ENCODE measurements at places on chromosomes 11 and 22.

GRCh38 chr22:28095316-28096095 lies 176.4 kb upstream of the PITPNB start:
- H3K27ac ChIP-seq, result no peak overlapping the region
- peaks cover 17% of the 10 kb centered on the region for H3K4me1 ChIP-seq
- no peak for DNase-seq
- H3K27me3 ChIP-seq, result no peaks in the 10 kb centered on the region
- no peak overlapping the region for H3K4me3 ChIP-seq

- H3K4me1 ChIP-seq, result no peaks in the 10 kb centered on the region
- H3K27me3 ChIP-seq, result no peaks in the 10 kb centered on the region
- H3K4me3 ChIP-seq, result no peak overlapping the region
- no peaks in the 10 kb centered on the region for H3K36me3 ChIP-seq
- no peak overlapping the region for H3K27ac ChIP-seq
- no peak for DNase-seq
These were observed 57.1 kb upstream of the PSMA1 start for GRCh38 chr11:14577292-14577691.

GRCh38 chr11:113193016-113193415 lies 121.4 kb upstream of the TTC12 start:
- no peak overlapping the region for H3K27ac ChIP-seq
- peaks cover 10% of the 10 kb centered on the region for H3K4me1 ChIP-seq
- DNase-seq, result no peak
- H3K36me3 ChIP-seq, result no peaks in the 10 kb centered on the region
- H3K4me3 ChIP-seq, result no peak overlapping the region
- H3K27me3 ChIP-seq, result no peaks in the 10 kb centered on the region

DNA sequence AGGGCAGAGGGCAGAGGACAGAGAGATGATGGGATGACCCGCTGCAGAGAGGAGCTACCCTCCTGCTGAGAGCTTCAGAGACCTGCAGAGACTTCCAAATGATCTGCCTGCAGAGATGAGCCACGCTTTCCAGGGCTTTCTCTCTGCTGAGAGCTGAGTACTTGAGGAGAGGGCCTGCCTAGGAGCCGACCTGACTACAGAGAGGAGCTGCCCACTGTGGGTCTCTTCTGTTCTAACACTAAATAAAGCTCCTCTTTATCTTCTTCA lies 45.9 kb upstream of the SC5D start:
- H3K4me3 ChIP-seq, result no peak overlapping the region
- no peaks in the 10 kb centered on the region for H3K36me3 ChIP-seq
- DNase-seq, result no peak
- no peaks in the 10 kb centered on the region for H3K27me3 ChIP-seq
- H3K27ac ChIP-seq, result no peak overlapping the region
- no peaks in the 10 kb centered on the region for H3K4me1 ChIP-seq

DNA sequence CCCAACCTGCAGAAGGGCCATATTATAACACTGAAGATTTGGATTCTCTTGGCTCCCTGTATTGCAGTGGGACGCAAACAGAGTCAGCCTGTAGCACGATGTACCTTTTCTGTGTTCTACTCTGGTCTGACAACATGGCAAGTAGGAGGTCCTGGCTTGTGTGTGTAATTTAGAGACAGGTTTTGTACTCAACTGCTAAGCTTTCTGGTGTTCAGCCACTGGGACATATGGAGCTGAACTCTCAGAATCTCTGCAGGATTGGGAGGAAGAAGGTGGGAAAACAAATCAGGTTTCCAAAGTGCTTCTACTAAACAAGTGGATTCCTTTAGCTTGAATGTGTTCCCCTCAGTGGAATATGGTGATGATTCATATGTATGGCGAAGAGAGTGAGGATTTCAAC lies 192.5 kb upstream of the MTMR2 start:
- H3K27me3 ChIP-seq, result no peaks in the 10 kb centered on the region
- no peak for DNase-seq
- no peak overlapping the region for H3K27ac ChIP-seq
- peaks cover 29% of the 10 kb centered on the region for H3K4me1 ChIP-seq

DNA sequence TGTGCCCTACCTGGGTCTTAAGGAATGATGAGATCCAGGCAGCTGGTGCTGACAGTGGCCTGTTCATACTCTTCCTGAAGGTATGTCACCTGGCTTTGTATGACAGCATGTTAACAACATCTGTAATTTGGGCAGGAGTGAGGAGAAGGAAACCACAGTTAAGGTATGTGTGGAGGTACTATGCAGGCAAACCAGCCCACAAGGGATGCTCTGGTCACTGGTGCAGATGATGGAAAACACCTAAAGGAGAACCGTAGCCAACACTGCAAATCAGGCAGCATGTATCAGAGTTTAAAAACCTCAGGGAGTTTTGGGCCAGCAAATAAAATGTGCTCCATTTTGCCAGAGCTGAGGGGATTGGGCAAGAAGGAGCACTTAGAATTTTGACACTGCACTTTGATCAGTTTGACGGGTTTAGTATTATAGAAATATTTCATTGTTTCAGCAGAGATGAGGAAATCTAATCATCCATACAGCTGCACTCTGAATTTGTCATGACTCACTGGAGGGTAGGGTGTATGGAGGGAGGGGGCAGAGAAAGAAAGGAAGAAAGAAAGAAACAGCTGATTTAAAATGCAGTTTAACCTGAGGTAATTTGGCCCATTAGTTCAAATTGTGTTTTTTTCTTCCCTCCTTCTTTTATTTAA lies 260.9 kb downstream of the KIRREL3 start:
- DNase-seq, result no peak
- H3K4me3 ChIP-seq, result no peak overlapping the region
- H3K27me3 ChIP-seq, result peaks cover 14% of the 10 kb centered on the region
- H3K4me1 ChIP-seq, result no peaks in the 10 kb centered on the region
- no peaks in the 10 kb centered on the region for H3K36me3 ChIP-seq

DNA sequence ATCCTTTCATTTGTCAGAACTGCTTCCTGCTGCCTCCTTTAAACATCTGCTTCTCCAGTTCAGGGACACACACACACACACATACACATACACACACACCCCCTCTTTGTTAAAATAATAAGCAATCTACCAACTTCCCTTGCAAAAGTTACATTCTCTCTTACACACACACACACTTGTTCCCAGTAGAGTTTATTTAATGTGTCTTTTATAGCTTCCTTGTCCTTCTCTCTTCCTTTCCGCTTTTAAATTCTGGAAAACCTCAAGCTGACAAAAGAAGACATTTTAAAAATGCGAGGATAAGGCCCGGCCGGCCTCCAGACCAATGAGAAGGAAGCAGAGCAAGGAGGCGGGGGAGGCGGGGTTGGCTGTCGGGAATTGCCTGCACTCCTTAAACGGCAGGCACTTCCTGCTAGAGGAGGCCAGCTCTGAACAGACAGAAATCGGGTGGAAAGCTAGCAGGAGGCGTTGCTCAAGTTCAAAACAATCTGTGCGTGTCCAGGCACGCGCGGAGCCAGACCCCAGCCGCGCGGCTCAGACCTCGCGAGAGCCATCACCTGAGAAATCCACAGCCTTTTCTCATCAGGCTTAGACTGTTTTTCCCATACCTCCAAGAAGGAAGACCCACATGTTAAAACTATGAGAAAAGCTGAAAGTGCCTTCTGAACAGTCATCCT lies 99.9 kb downstream of the MAML2 start:
- peak overlapping the region; percentile 37 for H3K4me3 ChIP-seq
- H3K36me3 ChIP-seq, result no peaks in the 10 kb centered on the region
- no peaks in the 10 kb centered on the region for H3K27me3 ChIP-seq
- peaks cover 61% of the 10 kb centered on the region for H3K4me1 ChIP-seq

DNA sequence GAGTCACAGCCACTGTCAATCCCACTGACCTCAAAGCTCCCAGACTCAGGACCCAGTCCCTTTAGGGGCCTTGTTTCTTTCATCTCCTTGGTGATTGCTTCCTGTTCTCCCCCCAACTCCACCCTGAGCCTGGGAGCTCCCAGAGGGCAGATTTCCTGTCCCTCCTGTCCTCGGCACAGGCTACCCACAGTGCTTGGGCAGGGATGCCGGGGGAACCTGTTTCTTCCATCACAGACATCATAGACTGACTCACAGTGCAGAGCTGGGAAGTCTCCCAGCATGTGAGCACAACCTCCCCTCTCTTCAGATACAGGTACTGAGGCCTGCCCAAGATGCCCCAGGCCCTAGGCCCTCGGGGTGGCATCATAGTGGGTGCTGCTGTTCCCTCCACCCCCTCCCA lies 16.6 kb downstream of the TRIM29 start:
- no peak overlapping the region for H3K27ac ChIP-seq
- H3K4me3 ChIP-seq, result no peak overlapping the region
- no peak for DNase-seq
- H3K36me3 ChIP-seq, result no peaks in the 10 kb centered on the region
- H3K4me1 ChIP-seq, result no peaks in the 10 kb centered on the region

DNA sequence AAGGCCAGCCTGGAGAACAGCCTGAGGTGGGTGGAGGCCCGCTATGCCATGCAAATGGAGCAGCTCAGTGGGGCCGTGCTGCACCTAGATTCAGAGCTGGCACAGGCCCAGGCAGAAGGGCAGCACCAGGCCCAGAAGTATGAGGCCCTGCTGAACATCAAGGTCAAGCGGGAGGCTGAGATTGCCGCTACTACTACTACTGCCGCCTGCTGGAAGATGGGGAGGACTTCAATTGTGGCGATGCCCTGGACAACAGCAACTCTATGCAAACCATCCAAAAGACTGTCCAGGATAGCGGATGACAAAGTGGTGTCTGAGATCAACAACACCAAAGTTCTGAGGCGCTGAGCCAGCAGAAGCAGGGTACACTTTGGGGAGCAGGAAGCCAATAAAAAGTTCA lies 3.1 kb upstream of the TMEM218 start:
- H3K27me3 ChIP-seq, result peaks cover 10% of the 10 kb centered on the region
- DNase-seq, result peak; percentile 16
- H3K36me3 ChIP-seq, result no peaks in the 10 kb centered on the region
- H3K27ac ChIP-seq, result no peak overlapping the region
- peaks cover 5% of the 10 kb centered on the region for H3K4me1 ChIP-seq

- no peak overlapping the region for H3K27ac ChIP-seq
- no peaks in the 10 kb centered on the region for H3K4me1 ChIP-seq
- no peaks in the 10 kb centered on the region for H3K36me3 ChIP-seq
- no peak for DNase-seq
- H3K27me3 ChIP-seq, result no peaks in the 10 kb centered on the region
These were observed 369.3 kb downstream of the CADM1 start for GRCh38 chr11:115134926-115135325.

DNA sequence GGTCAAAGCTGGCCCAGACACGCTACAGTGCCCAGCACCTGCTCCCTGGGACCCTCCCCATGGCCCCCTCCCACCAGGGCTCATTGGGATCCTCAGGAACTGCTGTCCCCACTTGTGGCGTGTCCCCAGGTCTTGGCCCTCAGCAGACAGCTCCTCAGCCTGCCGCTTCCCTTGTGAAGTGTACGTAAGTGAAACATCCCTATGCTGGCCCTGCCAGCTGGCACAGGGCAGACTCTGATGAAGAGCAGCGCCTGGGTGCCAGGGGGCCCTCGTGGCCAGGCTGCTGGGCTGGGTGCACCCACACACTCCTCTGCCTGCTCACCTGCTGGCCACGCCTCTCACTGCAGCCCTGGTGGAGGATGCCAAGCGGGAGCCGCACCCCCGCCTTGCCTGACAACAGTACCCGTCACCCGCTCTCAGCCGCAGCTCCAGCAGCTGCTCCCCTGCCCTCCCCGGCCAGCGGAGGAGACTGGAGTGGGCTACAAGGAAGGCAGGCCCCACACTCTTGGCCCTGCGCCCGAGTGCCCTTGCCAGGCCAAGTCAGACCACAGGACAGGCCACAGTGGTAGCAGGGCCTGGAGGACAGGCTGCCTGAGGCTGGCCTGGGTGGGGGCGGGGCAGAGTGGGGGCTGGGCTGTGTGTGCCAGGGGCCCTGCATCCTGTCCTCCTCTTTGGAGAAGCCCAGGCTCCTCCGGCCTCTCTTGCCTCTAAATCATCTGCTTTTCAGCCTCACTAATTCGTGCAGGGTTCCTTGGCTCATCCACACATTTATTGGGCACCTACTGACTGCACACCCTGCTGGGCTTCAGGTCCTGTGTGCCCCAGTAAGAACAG lies 39.5 kb downstream of the IGF2 start:
- no peak overlapping the region for H3K4me3 ChIP-seq
- H3K4me1 ChIP-seq, result no peaks in the 10 kb centered on the region
- DNase-seq, result no peak
- H3K27me3 ChIP-seq, result no peaks in the 10 kb centered on the region
- H3K27ac ChIP-seq, result no peak overlapping the region

DNA sequence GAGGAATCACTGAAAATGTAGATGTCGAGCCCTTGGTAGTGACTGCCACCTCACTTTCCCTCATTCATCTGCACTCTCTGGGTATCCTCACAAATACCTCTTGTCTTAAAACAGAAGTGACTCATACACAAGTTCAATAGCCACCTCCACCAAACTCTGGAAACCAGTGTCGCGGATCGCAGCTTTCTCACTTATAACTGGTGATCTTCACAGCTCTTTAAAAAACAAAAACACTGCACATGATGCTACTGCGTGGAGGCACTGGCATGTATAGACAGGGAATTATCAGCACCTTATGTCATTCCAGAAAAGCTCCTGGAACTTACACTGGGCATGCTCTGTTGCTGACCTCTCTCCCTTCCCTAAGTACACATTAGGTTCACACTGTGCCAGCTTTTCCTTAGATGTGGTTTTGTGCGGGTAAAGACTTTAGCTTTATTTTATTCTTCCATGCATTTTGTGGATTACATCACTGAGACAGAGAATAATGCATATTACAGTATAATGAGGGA lies 425.5 kb upstream of the CADM1 start:
- no peak overlapping the region for H3K4me3 ChIP-seq
- no peak for DNase-seq
- no peaks in the 10 kb centered on the region for H3K4me1 ChIP-seq
- H3K36me3 ChIP-seq, result no peaks in the 10 kb centered on the region

DNA sequence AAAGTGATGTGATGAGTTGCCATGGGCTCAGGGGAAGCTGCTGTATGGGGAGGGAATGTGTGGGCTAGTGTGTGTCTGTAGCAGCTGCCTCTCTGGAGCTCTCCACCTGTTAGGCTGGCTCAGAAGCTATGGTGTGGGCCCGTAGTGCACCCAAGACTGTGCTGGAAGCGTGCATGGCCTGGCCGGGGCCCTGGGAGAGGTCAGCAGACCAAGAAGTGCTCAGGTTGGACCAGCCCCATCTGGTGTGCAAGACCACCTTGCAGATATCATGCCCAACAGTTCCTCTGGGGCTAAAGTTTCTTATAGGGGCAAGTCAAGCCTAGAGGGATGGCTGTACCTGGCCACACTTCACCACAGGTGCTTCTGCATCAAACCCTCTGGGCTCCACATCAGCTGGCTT lies 274.4 kb upstream of the CCDC179 start:
- DNase-seq, result no peak
- H3K27ac ChIP-seq, result no peak overlapping the region
- no peaks in the 10 kb centered on the region for H3K4me1 ChIP-seq
- no peaks in the 10 kb centered on the region for H3K36me3 ChIP-seq

DNA sequence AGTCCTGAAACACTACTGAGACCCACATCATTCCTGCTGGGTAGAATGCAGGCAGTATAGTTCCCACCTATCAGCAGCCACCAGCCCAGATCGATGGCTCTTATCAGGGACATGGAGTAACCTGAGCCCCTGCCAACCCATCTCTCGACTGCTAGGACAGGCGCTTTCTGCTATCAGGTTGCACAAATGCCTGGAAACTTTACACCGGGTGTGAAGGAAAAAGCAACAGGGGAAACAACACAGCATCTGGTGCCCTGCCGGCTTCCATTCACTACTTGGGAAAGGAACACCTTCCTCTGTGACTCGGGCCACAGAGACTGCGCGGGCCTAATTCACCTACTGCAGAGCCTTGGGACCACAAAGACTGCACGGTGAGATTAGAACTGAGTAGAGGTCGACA lies 18.5 kb downstream of the RBFOX2 start:
- no peaks in the 10 kb centered on the region for H3K27me3 ChIP-seq
- peaks cover 47% of the 10 kb centered on the region for H3K4me1 ChIP-seq
- no peaks in the 10 kb centered on the region for H3K36me3 ChIP-seq
- no peak for DNase-seq
- H3K4me3 ChIP-seq, result no peak overlapping the region
- no peak overlapping the region for H3K27ac ChIP-seq
